ENCODE measurements at places on chromosomes 6 and 20. TPM values are rescaled to one million over a fixed set of nuclear protein-coding genes. Genes with fewer than 3 reads are reported as not detected.

DNA sequence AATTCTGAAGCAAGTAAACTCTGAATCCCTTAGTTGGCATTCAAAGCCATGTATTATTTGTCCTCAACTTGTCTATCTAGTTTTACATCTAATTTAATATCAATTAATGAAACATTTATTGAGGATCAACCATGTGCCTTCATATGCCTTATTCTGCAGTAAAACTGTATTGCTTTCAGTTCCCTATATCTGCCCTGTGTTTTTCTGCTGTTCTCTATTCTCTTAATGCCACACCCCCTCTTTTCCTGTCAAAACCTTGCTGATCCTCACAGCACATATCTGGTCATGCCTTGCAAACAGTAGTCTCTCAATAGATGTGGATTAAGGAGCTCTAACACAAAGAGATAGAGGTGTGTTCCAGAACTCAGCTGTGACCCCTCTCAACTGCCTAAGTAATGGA lies 2.0 kb downstream of the FIG4 start:
- no peak for DNase-seq

DNA sequence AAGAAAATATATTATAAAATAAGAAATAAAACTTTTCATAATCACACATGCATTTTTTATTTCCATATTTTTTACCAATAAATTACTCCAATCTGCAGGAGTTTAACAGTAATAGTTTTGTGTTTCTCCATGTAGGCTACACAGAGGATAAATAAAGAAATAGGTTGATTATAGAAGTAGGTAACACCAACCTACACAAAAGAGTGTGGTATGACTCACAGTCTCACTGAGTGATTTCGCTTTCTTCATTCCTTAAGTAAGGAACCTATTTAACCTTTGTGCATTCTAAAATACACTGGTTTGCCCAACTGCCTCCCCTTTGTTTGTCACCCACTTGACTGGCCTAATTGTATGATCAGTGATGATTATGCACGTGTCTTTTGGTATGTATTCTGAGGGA lies 244.2 kb upstream of the RIMS1 start:
- no peak for DNase-seq

GRCh38 chr6:150691463-150691862 lies 91.8 kb downstream of the PLEKHG1 start:
- no peak for DNase-seq

GRCh38 chr6:169425628-169426370 lies 172.2 kb upstream of the THBS2 start:
- no peak for DNase-seq

The OR2B2 gene
- not detected for polyA plus RNA-seq

DNA sequence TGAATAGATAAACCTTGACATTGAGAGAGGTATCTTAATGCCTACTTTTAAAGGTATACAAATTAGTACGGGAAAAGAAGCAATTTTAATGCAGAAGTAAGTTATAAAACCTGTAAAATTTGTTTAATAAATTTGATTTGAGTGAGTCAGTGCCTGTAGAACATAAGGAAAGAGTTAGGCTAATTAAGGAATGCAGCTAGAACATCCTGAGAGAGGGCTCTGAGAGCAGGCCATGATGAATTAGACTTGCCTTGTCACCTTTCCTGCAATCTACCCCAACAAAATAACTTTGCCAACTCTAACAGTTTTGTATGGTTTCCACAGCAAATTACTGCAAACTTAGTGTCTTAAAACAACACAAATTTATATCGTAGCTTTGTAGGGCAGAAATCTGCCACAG lies 700.8 kb downstream of the RFPL4B start:
- no peak for DNase-seq

The THEMIS gene
- 0.25 TPM for polyA plus RNA-seq

- no peak for DNase-seq
Observed at GRCh38 chr6:34071884-34072379, 74.0 kb downstream of the GRM4 start.

DNA sequence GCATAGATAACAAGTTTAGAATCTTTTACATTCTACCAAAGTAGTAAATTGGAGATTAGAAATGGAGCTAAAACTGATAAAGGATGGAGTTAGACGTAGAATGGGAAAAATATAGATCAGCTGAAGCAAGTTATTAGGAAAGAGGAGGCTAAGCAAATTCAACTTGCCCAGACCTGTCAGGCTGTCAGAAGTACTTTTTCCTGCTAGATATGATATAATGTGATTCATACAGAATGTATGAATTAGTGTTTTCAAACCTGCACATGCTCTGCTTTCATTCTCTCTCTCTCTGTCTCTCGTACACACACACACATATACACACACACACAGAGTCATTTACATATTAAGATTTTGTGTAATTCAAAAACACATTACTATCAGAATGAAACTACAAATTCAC lies 133.2 kb upstream of the HDGFL1 start:
- no peak for DNase-seq

All from right renal pelvis (tissue), 4 donors.